NCI-H446 (cell line): ENCODE measurements at places on chromosomes 12 and 14.

GRCh38 chr12:97977870-97978405 lies 515.3 kb downstream of the RMST start:
- no peak for DNase-seq

DNA sequence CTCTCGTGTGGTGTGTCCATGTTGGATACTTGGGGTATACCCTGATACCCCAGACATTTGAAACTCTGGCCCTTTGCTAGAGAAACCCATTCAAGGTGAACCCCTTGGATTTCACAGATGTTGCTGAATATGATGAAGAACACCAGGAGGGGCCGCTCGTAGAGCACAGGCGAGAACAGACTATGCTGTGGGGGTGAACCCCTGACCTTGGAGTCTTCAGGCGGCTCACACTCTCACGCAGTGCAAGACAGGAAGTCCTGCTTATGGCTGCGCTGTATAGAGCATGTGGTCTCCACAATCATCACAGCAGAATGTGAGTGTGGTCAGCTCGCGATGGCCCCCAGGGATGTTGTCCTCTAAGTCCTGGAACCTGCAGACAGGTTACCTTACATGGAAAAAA lies 60.4 kb downstream of the SLC15A4 start:
- DNase-seq = no peak

- DNase-seq = no peak
These were observed 28.3 kb upstream of the COL2A1 start for GRCh38 chr12:48032597-48032996.

DNA sequence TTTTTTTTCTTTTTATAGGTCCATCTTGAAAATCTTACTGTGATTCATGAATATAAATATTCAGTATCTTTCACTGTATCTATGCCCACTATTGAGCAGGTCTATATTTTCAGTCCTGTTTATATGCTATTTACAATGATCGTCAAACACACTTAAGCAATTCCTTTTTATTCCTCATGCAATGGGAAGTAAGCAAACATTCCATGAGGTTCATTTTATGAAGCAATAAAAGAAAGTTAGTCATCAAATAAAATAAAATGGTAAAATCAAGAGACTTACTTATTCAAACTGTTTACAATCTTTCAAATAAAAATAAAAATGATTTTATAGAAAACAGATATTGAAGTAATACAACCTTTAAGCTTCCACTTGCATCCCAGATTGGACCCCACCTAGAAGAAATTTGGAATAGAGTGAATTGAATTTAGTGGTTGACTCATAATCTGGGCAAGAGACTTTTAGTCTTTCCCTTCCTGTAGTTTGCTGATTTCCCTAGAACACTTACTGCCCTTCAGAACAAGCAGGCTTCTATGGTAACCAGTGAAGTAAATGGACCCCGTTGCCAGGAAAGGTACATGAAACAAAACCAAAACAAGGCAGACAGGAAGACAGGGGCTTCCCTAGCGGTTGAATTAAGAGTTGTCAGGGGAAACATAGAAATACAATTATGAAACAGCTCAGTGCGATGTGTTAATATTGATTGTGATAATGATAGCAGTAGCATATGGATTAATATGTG lies 241.0 kb upstream of the ATP2B1 start:
- DNase-seq = no peak

- no peak for DNase-seq
These were observed 11.8 kb upstream of the DUSP6 start for GRCh38 chr12:89364058-89364457.
